A172 (cell line): ENCODE measurements at places on chromosomes 1 and 21.

GRCh38 chr1:179055937-179056336 is 25.9 kb upstream of the TOR3A start:
- no peak for DNase-seq

DNA sequence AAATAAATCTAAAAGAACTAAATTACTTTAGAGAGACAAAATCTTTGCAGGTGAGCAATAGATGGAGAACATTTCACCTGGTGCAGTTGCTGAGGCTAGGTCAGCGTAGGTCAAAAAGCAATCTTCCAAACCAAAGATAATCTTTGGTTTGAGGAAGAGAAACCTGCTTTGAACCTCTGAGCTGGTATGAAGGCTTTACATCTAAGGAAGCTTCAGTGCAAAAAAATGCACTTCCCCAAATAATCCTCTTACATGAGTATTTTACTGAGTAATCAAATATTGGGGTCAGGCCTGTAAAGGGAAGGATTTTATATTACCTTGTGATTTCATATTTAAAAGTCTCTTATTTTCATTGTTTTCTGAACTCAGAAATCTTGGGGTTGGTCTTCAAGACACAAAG is 223.6 kb downstream of the SRGAP2C start:
- no peak for DNase-seq

DNA sequence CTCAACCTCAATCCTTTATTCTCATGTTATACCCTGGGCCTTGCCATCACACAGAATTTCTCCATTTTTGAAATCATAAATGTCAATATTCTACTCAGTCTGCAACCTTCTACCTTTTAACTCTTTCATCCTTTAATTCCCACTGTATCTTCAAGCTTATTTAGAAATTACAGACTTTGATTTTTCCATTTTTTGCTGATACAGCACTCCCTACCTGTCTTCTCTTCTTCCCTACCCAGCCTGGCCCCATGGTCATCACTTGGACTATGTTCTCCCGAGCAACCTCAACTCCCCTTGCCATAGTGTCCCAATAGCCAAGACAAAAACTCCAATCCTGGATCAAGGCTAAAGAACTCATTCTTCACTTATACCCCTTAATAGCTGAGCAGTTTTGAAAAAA is 14.6 kb downstream of the WARS2 start:
- no peak for DNase-seq

DNA sequence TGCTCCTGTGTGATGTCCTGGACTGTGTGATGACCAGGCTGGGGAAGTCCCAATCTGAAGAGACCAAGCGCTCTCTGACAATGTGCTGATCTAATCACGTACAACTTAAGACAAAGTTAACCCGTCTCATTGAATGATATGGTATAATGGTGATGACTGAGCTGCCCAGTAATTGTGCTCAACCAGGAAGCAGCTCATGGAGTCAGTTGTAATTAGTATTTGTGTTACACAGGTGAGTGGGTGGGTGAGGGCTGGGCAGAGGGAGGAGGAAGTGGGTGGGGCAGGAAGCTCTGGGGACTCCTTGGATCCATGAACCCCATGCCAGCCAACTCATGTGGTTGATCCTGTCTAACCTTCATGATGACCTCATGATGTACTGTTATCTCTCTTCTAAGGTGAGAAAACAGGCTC is 8.7 kb upstream of the ECE1 start:
- DNase-seq = no peak

- no peak for DNase-seq
Observed at GRCh38 chr1:21340230-21340945, 50.1 kb upstream of the ECE1 start.
